Activated naive CD4-positive, alpha-beta T cell treated with Interleukin-2 at 50 U/mL for 16 hours (primary cell): ENCODE measurements at places on chromosomes 3 and 15.

- peak; percentile 20 for DNase-seq
Observed at GRCh38 chr3:141485641-141486495, 959 bp upstream of the RASA2 start.

DNA sequence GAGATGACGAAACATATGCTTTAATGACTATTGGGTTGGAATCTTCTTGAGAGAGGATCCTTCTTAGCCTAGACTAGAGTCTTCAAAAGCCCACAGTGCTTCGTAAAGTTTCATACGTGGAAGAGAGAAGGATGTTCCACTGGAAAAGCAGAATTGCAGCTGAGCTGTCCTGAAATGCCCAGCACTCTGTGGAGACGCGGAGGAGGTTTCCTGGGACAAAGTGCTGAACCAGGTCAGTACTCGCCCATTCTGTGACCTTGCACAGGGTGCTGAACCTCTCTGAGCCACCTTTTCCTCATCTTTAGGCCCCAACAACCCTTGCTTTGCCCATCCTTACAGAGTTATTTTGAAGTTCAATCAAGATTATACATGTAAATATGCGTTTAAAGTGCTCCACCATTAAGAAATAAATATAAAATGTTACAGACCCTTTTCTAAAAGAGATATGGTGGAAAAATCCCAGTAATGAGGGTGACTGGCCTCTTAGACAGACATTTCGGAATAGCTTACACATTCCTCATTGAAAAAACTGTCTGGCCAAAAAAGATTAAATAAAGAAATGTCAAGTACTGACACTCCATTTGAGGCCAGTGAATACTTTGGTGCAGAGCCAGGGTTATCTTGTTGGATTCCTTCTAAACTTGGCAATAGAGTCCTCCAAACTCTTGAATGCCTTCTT, 4.2 kb upstream of the MAGEF1 start:
- no peak for DNase-seq

GRCh38 chr15:99928429-99928981, 195.3 kb upstream of the LYSMD4 start:
- DNase-seq, result peak; percentile 91

- DNase-seq, result no peak
Observed at GRCh38 chr3:153957421-153957820, 163.8 kb upstream of the ARHGEF26 start.

GRCh38 chr3:148604270-148605085, 93.2 kb upstream of the AGTR1 start:
- no peak for DNase-seq

- peak; percentile 15 for DNase-seq
Observed at GRCh38 chr3:134312072-134312872, 61.6 kb upstream of the RYK start.

GRCh38 chr3:108391917-108392593, 95.7 kb downstream of the HHLA2 start:
- no peak for DNase-seq

- DNase-seq, result peak; percentile 74
Observed at GRCh38 chr3:50436114-50436674, 67.2 kb downstream of the CACNA2D2 start.

GRCh38 chr15:29130951-29131839, 138.4 kb downstream of the NSMCE3 start:
- no peak for DNase-seq

GRCh38 chr15:88400591-88401250, 66.5 kb downstream of the MRPL46 start:
- no peak for DNase-seq

DNA sequence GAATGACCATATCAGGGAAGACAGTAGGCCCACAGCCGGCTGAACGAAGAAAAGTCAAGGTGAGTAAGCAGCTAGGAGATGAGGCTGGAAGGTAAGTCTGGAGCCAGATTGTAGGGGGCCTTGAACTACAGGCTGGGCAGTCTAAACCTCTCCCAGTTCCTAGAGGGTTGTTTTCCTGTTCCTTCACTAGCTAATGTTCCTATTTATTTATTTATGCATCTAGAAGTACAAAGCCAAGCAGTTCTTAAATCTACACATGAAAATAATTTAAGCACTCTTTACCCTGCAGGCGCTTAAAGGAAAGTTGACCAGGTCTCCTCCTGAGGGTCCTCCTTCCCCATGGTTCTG, 3.7 kb downstream of the ACAA1 start:
- no peak for DNase-seq

DNA sequence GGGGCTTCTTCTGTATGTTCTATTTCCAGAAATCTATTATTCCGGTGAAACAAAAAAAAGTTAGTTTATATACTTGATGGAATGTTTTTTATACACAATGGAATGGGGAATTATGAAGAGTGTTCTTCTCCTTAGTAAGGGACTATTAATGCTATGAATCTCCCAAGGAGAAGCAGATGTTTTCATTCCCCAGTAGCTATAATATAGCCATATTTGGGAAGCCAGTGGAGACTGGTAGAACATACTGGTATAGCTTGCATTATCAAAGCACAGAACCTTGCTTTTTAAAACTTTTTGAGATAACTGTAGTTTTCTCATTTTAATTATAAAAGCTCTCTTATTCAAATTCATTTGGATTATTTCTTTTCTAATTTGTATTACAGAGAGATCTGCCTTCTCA, 38.3 kb downstream of the ADGRG7 start:
- DNase-seq, result no peak

- no peak for DNase-seq
Observed at GRCh38 chr15:81256916-81257315, 60.2 kb downstream of the IL16 start.

DNA sequence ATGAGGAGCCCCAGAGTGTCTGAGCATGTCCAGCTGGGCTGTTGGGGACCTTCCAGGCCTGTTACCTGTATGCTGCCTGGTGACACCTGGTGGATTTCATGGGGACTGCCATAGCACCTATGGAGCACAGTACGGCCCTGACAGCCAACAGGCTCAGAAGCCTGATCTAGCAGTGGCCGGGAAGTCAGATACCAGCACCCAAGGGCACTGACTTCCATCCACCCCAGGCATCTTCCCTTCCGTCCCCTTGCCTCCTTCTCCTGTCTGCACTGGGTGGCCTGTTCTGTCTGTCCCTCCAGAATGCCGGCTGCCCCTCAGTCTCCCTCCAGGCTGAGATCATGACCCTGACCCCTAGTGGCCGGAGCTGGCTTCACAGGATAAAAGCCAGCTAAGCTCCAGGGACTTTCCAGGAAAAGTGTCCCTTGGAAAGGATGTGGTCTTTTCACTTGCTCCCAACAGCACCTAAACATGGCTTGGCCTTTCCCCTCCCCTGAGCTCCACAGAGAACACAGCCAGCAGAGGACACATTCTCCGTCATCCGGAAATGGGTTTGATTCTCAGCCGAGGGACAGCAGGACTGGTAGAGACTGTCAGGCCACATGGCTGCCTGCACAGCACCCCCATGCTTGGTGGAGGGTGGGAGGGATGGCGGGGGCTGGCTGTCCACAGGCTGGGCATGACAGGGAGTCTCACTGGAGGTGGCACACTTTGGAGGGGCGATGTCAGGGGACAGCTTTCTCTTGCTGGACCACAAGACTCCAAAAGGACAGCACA, 9.5 kb downstream of the RPS17 start:
- DNase-seq, result peak; percentile 74
